ENCODE measurements at places on chromosomes 12 and 14.

- no peak for DNase-seq
Observed at GRCh38 chr14:56195704-56196103, 77.5 kb downstream of the PELI2 start.

DNA sequence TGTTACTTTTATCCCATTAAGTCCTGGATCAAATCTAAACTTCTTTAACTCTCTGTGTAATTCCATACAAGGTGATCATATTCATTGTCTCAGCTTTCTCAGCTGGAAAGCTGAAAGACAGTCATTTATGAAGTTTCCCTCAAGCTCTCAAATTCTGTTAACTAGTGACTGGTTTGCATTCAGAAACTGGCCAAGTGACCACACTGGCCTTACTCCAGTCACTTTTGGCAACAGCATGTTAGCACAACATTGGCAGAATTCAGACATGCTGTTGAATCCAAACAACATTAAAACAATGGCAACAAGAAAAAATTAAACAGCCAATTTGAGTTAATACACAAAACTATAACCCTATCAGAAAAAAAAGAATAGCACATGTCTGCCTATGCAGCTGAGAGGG is 343.3 kb downstream of the MDGA2 start:
- DNase-seq = no peak

DNA sequence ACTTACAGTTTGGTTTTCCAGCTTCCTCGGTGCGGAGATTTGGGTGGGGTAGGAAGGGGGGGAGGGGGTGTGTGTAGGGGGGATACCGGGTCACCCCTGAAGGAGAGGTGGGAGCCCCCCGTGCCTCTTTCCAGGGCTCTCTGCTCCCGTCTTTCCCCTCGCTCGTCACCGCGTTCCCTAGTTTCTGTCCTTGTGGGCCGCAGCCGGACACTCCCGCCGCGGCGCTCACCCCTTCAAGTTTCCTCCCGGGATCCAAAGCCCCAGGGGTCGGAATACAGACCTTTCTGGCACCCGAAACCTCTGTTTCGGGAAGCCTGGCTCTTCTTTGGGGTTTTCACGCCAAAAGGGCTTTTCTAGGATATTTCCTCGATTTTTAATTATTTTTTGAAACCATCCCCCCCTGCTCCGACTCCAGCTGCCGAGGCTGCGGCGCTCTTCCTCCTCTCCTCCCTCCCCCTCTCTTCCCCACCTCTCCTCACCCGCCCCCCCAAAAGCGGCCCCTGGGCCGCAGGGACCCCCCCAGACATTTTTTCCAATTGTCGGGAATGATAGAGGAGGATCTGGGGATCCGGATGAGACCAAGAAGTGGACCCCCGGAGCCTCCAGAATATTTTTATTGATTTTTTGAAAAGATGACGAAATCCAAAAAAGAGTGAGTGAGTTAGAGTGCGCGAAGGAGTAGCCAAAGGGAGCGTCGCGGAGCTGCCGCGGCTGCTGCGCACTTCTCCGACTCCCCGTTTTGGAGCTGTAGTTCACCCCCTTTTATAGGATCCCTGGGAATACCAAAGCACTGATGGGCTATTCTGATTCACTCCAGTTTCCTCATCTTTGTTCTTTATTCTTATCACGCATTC is 1.7 kb downstream of the CCND2 start:
- DNase-seq = no peak

- no peak for DNase-seq
Observed at GRCh38 chr12:115362339-115362976, 678.5 kb upstream of the TBX3 start.

GRCh38 chr14:55581342-55581771 is 1.4 kb downstream of the KTN1 start:
- no peak for DNase-seq

DNA sequence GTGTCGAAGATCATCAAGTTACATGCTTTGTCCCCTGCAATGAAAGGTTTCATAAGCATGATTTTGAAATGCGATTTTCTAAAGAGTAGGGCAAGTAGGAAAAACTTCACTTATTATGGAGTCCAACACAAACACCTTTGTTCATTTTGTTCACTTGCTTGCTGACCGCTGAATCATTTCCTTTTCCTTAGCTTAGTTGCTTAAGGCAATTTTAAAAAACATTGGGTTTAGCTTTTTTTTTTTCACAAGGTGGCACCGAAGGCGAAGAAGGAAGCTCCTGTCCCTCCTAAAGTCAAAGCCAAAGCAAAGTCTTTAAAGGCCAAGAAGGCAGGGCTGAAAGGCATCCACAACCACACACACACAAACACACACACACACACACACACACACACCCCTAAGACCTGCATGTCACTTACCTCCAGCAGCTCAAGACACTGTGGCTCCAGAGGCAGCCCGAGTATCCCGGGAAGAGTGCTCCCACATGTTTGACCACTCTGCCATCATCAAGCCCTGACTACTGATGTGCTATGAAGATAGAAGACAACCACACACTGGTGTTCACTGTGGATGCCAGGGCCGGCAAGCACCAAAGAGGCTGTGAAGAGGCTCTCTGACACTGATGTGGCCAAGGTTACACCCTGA is 11.4 kb downstream of the MANSC1 start:
- DNase-seq = no peak

GRCh38 chr14:95363468-95363954 is 43.8 kb upstream of the CLMN start:
- no peak for DNase-seq

DNA sequence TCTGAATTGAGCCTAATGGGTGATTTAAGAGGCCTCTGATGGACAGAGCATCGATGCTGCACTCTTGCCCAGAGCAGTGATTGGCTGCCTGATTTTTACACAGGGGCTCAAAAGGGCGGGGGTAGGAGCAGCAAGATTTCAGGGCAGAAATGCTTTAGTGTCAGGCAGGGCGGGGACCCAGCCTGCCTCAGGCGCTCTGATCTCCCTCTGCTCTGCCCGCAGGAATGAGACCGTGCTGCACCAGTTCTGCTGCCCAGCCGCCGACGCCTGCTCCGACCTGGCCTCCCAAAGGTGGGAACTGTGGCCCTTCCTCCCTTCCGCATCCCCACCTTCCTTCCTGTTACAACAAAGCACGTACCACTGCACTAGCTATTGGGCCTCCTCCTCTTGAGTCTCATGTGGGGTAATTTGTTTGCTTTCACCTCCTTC is 32.4 kb downstream of the IQSEC3 start:
- no peak for DNase-seq

DNA sequence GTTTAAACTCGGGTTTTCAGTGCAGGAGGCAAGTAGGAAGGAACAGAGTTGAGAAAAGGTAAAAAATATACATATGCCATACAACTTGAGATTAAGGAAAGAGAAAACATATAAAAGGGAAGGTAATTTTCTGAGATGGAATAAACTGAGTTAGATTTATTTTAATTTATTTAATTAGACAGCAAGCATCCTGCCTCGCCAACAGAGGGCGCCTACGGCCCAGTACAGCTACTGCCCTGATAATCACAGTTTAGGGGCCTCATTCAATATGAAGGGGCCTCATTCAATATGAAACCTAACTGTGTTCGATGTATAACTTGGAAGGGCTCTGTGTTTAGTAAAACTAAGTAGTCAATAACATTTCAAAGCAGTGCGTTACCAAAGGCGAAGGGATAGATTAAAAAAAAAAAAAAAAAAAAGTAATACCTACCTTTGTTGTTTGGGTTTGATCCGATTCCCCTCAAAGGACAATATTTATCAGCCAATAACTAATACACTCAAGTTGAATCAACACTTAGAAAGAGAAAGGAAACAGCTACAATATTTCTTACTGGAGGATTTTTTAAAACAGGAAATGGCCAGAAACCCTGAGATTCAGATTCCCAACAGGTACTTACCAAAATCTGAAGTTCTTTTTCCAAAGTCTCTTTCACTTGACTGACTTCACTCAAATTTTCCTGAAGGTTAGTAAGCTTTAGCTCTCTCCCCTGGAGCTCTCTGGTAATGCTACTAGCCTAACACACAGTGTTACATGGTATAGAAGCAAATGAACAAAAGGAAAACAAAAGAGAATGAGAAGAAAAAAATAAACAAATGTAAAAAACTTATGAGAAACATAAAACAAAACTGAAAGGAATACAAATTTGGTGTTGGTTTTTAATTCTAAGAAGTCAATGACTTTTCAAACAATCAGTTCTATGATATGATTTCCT is 70.0 kb upstream of the VPS33A start:
- peak; percentile 26 for DNase-seq

DNA sequence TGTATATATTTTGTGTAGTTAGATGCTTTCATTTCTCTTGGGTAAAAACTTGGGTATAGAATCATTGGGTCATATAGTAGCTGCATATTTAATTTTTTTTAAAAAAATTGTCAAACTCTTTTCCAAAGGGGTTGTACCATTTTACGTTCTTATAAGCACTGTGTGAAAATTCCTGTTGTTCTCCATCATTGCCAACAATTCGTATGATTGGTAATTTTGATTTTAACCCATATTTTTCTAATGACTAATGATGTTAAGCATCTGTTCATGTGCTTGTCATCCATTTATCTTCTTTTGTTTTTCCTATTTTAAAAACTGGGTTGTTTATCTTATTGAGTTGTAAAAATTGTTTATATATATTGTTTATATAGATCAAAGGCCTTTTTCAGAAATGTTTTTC is 77.4 kb downstream of the OTOGL start:
- no peak for DNase-seq

DNA sequence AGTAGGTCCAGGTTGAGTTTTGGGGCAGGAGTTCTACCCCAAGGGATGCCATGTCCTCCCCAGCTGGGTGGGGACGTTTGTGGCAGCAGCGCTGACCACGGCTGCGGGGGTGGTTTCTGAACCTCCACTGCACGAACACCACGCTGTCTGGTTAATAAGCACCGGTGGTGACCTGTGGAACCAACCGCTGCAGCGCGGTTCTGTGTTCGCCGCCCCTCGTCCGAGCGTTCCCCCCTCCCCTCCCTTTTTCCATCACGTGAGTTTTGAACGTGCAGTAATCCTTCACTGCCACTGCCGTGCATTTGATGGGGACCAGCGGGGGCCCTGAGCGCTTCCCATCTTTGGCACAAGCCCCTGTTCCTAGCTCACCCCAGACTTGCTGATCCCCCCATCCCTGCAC is 6.4 kb upstream of the ADSS1 start:
- DNase-seq = no peak

DNA sequence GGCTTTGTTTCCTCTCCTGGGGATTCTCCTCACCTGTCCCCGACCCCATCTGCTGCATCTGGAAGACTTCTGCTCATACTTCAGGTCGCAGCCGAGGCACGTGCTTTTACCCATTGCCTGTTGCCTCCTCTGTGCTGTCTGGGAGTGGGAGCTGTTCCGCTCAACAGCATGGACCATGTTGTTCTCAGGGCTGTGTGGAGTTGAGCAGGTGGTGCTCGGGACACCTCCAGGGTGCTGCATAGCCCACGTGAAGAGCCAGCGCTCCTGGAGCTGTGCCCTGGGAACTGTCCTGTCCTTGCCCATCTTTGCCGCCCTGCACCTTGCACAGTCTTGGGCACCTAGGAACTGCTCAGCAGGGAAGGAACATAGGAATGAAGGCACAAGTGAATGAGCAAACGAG is 62.4 kb downstream of the IQSEC3 start:
- DNase-seq = no peak

DNA sequence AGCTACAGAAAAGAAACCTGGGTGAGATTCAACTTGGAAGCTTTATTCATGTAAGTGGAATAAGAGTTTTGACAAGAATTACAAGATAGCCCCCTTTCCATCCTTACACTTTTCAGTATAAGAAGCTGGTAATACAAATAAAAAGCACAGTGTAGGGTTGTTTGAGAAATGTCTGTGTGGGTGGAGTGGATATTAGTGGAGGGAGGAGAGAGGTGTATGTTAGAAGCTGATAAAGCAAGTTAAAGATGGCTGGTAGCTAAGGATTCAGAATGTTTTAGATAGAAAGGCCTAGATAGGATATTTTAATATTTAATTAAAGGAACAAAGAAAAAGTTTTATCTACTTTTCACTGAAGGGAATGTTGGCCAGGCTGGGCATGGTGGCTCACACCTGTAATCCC is 12.5 kb downstream of the CFAP54 start:
- no peak for DNase-seq

DNA sequence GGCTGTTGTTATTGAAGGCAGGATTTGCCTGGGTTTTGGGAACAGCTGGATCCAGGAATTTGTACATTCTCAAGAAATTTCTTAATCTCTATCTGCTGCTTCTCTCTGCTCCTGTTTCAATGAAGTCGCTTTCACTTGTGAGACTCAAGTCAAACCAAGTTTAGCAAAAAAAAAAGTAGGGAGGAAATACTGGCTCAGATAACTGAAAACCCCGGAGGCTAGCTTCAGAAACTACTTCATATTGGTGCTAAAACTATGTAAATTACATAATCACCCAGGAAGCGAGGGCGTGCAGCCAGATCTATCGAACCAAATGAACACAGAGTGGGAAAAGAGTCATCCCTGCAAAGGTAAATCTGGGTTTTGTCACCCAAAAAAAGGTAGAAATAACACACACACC is 68.3 kb upstream of the FICD start:
- no peak for DNase-seq

GRCh38 chr12:96195845-96196451 is 1.8 kb downstream of the ELK3 start:
- peak; percentile 25 for DNase-seq

GRCh38 chr14:101364503-101365328 is 196.6 kb upstream of the DIO3 start:
- no peak for DNase-seq
